ENCODE measurements at places on chromosomes 2 and 18.
A peak's percentile ranks its signal among the peaks of the same experiment; 100 is the strongest.

DNA sequence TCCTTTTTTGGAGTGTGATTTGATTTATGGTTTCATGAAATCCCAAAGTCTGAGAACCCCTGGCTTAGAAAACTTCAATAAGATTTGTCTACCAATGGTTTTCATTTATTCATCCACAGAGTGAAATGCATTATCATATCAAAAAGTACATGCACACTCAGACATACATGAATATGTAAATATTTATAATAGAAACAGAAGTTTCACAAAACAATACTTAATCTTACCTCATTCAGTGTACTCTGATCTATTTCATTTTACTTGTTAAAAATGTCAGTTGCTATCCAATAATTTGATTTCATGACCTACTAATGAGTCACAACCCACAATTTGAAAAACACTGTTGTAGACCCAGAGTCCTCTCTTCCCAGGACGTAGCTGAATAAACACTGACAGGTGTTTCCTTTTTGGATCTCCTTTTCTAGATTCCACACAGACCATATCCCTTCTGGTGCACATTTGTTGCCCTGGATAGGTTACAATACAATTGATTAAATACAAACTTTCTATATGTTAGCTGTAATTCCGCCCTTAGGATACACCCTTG lies 10.4 kb upstream of the CAVIN2 start:
- DNase-seq, result no peak

DNA sequence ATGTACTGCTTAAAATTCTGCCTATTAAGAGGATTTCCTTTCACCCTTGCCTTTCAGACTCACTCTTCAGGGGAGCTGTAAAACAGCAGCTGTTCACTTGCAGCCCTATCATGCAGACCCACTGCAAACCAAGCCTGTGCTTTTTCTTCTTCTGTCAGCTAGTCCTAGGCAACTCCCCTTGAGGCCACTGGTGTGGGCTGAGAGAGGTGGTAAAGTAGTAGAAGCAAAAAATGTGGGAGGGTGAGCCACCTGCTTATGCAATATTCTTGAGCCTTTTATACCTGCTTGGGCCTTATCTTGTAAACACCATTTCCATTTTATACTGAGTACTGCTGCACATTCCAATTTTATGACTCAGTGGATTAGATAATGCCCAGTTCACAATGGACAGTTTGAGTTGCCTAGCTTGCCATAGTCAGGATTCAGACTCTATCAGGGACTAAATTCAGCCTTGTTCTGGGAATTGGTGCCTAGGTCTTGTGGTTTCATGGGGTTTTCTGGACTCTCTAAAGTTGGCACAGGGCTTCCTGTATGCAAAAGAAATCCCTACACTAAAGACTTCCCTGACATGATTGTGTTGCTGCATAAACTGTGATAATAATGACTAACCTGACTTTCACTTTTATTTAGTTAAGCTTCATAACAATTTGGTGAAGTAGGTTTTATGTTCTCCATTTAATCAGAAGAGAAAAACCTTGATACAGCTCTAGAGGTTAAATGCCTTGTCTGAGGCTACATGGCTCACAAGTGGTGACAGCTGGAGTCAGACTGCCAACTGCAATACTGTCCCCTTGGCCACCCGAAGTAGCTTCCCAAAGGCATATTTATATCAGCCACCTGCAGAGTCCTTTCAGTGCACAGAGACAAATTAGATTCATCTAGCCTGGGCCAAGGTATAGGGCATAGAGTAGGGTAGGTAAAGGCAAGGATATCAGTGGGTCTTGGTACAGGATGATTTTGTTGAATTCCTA lies 47.4 kb upstream of the KDM3A start:
- no peak for DNase-seq

DNA sequence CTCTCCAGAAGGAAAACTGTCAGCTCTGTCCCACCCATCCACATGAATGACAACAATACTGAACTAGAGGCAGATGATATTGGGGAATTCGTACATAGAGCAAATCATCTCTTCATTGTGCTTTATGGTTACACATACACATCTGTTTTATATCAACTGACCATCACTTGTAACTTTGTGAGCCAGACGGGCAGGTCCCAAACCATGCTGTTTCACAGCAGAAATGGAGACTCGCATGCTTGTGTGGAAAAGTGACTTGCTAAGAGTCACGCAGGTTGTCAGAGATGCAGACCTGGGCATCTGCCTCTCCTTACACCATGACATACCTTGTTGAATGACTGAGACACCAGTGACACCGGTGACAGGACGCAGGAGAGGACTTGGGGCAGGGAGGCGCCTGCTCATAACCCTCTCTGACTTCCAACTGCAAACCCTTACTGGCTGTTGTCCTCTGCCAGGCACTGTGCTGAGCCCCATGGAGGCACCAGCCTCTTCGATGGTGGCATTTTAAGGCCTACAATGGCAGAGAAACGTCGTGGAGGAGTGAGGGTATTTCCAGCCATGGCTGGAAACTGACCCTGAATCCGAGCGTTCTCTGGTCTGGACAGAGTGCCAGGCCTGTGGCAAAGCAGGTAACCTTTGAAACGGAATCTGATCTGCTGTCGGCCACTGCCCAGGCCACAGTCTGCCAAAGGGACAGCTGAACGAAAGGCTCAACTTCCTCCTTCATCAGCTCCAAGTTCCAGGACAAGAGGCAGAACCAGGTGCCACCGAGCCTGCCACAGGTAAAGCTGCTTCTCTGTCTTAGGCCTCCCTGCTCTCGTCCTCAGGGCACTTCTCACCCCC lies 26.9 kb upstream of the ROCK2 start:
- DNase-seq, result no peak

DNA sequence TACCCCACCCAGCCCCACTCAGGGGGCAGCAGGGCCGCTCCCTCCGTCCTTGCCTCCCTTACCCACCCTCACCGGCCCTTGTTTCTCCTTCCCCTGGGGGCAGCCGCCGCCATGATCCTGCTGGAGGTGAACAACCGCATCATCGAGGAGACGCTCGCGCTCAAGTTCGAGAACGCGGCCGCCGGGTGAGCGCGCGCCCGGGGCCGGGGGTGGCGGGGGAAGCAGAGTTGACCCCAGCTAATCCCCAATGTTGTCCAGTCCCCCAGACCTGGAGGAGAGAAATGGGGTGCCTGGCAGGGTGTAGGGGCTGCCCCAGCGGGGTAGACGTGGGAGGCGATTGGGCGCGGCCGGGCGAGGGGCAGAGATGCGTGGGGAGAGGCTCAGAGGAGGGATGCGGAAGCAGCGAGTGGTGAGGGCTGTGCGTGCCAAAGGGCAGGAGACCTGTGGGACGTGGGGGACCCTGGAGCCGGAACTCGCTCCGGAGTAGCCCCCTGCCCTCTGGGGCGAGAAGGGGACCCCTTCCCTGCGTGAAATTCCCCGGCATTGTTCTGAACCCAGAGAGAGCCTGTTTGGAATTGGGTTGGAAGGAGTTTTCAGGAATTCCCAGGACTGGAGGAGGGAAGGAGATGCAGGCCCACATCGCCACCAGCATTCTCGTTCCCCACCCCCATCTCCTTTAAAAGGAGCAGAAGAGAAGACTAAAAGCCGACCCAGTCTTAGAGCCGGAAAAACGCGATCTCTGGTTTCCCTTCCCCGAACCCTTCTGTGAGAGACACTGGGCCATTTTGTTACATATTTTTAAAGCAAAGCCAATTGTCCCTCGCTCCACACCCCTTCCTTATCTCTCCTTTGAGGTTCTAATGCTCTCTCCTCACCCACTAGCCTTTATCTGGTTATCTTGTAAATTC lies 625 bp downstream of the ARPC2 start:
- DNase-seq, result peak; percentile 23

- no peak for DNase-seq
These were observed at the start of gene MAP3K19 for GRCh38 chr2:135047300-135047699. TSS of gene MAP3K19 (minus strand) at chr2:135047447. CDS start at chr2:135024647, 22,800 bp downstream.

GRCh38 chr18:63579616-63580015 lies 7.5 kb upstream of the SERPINB13 start:
- peak; percentile 93 for DNase-seq

GRCh38 chr2:62307469-62308389 lies 111.8 kb downstream of the B3GNT2 start:
- DNase-seq, result no peak

DNA sequence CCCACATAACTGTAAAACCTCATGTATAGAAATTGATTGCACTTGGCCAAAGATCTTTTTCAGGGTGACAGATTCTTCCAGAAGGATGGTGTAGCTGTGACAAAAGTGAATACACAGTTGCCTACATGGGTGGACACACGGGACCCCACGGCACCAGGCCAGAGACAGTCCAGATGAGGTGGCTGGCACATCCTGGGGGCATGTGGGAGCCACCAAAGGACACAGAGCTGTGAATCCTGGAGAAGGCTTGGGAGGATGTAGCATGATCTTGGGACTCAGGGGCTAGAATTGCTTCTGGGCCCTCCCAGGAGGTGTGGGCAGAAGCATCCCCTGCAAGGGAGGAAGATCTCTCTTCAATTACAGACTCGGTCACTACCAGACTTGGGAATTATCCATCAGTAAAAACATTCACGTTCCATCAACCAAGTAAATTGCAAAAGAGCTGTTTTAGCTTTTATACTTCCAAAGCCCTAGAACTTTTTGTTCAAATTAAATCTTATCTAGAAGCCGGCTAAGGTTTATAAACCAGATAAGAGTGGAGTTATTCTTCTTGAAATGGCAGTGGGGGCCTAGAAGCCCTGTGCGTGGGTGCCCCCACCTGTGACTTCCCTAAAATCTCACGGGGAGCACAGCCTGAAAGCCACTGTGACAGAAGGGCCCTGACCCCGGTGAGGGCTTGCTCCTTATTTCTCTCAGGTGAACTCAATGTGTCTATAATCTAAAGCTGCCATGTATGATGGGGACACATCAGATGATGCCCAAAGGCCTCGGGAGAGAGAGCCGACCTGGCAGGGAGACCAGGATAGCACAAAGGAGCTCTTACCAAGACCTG lies 81.7 kb downstream of the SEPTIN10 start:
- no peak for DNase-seq

DNA sequence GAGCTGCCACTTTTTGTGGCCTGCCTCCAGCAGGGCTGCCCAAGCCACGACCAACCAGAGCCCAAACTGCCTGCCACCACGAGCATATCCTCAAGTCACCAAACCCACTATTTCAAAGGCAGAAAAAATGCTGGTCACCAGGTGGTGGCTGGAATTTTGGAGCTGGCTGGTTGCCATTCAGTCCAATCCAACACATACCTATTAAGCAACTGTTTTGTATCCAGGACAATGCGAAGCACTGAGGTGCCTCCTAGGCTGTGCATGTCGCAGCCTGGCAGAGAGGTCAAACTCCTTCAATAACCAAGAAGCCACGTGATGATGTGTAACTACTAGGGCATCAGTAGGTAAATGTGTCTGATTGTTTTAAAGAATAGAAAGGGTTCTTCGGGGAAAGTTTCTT lies 108.3 kb upstream of the PPP1CB start:
- no peak for DNase-seq

- DNase-seq, result no peak
These were observed at the start of gene ATP6V1C2 for GRCh38 chr2:10721396-10722251. TSS of gene ATP6V1C2 (plus strand) at chr2:10721630. CDS start at chr2:10722850, 1,220 bp downstream.

- DNase-seq, result no peak
These were observed 666.8 kb downstream of the NR4A2 start for GRCh38 chr2:155665704-155666103.

- DNase-seq, result no peak
These were observed 145.5 kb downstream of the LRATD1 start for GRCh38 chr2:14778015-14778414.

DNA sequence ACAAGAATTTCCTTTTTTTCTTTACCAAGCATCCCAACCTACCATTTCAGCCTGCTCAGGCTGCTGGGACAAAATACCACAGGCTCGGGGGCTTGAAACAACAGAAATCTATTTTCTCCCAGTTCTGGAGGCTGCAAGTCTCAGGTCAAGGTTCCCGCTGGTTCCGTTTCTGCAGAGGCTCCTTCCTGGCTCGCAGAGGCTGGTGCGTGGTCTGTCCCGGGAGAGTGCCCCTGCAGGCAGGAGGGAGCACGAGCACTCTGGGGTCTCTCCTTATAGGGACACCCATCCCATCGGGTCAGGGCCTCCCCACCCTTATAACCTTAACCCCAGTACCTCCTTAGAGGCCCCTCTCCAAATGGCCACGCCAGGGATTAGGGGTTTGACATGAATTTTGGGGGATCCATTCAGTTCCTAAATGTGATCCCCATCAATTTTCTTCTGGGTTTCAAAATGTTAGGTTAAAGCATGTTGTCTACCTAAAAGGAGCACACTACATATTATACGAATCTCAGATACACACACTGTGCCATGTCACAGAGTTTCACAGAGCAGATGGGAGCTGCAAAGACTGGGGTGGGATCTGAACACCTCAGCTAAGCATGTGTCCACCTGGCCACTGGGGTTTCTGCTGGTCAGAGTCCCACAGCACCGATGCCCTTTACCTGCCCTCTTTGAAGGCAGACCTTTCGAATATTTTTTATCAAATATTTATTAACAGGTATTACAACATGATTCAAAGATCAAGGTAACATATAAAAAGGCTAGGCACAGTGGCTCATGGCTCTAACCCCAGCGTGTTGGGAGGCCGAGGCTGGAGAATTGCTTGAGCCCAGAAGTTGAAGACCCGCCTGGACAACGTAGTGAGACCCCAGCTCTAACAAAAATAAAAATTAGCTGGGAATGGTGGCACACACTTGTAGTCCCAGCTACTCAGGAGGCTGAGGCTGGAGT lies 17.6 kb upstream of the ADI1 start:
- DNase-seq, result peak; percentile 37

DNA sequence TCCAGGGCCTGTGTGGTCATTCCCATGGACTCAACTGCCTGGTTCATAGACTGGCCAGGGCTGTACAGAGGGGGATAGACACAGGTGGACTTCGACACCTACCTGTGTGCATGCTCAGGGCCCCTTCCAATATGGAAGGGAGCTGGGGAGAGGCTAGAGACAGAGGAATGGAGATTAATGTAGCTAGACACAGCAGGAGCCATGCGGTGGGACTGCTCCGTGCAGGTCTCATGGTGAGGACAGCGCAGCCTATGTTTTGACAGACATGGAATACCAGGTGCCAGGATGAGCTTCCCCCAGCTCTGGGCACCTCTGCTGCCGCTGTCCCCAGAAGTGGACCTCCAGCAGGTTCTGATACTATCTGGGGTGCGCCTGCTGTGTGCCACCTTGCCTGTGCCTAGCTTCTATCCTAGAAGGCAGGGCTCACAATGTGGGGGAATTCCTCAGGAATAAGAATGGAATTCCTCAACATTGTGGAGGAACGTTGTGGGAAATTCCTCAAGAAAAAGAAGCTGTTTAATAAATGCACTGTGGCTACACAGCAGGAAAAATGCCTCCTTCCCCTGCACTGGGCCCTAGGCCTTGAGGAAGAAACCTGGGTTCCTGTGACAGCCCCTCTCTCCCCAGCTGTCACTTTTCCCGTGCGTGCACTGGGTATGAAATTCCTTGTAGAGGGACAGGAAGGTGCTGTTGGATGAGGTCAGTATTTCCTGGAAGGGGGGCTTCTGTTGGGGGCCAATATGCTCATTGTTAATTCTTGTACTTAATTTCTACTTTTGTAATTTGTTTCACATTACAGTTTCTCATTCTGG lies 7.3 kb downstream of the IL1R1 start:
- DNase-seq, result no peak

DNA sequence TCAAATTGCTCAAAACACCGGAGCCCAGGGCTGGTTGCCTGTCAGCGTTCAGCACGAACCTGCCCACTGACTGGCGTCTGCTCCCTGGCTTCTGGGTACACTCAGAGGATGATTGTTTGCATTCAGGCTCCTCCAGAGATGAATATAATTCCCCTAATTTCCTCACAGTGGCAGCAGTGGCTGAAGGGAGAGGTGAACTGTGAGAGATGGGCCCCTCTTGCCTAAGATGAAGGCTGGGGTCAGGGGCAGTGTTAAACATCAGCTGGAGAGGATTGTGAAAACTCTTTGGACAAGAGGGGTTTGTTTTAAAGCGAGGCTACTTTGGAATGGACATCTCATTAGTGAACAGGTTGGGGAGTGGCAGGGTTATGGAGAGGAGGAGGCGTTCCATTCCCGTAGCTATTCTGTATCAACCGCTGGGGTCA lies 31.0 kb downstream of the TCF7L1 start:
- DNase-seq, result no peak
